ENCODE measurements at places on chromosomes 1 and 21.

DNA sequence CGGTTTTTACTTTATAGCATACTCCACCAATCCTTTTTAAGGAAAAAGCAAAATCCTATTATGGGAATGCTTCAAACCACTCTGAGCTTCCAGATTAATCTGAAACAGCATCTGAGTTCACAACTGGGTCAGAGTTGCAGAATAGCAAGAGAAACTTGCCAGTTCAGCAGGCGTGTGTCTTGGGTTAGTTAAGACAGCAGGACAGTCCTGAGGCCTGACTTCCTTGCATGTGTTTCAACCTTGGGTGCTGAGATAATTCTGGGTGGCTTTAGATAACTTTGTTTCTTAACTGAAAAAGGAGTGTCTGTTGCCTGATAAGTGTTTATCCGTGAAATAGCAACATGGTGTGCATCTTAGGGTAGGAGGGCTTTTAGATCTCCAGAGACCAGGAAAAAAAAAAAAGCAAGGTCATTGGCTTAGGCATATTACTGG lies 169.2 kb downstream of the DHRS3 start:
- H3K36me3 ChIP-seq, result no peaks in the 10 kb centered on the region
- no peak overlapping the region for H3K4me3 ChIP-seq
- H3K27ac ChIP-seq, result peak overlapping the region; percentile 81
- no peak for DNase-seq

DNA sequence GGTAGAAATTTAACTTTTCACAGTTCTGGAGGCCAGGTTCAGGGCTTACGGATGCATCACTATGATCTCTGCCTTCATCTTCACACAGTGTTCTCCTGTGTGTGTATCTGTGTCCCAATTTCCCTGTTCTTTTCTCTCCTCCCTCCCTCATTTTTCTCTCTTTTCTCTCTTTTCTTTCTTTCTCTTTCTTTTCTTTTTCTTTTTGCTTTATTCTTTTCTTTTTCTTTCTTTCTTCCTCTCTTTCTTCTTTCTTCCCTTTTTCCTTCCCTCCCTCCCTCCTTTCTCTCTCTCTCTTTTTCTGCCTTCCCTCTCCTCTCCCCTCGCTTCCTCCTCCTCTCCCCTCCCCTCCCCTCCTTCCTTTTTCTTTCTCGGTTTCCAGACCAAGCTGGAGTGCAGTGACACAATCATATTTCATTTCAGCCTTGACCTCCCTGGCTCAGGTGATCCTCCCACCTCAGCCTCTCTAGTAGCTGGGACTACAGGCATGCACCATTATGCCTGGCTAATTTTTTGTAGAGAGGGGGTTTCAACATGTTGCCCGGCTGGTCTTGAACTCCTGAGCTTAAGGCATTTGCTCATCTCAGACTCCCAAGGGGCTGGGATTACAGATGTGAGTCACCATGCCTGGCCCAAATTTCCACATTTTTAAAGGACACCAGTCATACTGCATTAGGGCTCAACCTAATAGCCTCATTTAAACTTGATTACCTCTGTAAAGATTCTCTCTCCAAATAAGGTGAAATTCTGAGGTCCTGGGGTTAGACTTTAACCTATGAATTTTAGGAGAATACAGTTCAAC lies 115.9 kb downstream of the HUNK start:
- no peaks in the 10 kb centered on the region for H3K36me3 ChIP-seq
- no peak overlapping the region for H3K27ac ChIP-seq
- no peak for DNase-seq
- no peak overlapping the region for H3K4me3 ChIP-seq
- no peaks in the 10 kb centered on the region for H3K27me3 ChIP-seq
- H3K4me1 ChIP-seq, result no peaks in the 10 kb centered on the region

DNA sequence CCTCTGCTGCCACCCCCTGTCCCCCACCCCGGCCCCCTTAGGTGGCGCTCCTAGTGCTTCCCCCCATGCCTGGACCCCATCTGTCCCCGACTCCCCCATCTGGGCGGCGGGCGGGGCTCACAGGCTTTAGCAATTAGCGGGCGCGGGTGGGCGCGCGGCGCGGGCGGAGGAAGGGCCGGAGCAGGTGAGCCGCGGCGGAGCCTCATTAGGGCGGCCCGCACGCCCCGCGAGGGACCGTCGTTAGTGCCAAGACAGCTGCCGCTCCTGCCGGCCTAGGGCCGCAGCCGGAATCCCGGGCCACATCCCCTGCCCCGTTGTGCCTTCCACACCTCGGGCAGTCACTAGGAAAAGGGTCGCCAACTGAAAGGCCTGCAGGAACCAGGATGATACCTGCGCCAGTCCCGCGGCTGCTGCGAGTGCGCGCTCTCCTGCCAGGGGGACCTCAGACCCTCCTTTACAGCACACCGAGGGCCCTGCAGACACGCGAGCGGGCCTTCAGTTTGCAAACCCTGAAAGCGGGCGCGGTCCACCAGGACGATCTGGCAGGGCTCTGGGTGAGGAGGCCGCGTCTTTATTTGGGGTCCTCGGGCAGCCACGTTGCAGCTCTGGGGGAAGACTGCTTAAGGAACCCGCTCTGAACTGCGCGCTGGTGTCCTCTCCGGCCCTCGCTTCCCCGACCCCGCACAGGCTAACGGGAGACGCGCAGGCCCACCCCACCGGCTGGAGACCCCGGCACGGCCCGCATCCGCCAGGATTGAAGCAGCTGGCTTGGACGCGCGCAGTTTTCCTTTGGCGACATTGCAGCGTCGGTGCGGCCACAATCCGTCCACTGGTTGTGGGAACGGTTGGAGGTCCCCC lies 7.6 kb downstream of the OLIG2 start:
- DNase-seq, result no peak
- H3K4me3 ChIP-seq, result no peak overlapping the region
- no peaks in the 10 kb centered on the region for H3K36me3 ChIP-seq
- H3K27me3 ChIP-seq, result peaks cover 88% of the 10 kb centered on the region
- no peaks in the 10 kb centered on the region for H3K4me1 ChIP-seq
- no peak overlapping the region for H3K27ac ChIP-seq

- H3K4me3 ChIP-seq, result no peak overlapping the region
- DNase-seq, result no peak
- no peak overlapping the region for H3K27ac ChIP-seq
- H3K4me1 ChIP-seq, result no peaks in the 10 kb centered on the region
Observed at GRCh38 chr1:59034925-59035324, 251.1 kb upstream of the JUN start.

DNA sequence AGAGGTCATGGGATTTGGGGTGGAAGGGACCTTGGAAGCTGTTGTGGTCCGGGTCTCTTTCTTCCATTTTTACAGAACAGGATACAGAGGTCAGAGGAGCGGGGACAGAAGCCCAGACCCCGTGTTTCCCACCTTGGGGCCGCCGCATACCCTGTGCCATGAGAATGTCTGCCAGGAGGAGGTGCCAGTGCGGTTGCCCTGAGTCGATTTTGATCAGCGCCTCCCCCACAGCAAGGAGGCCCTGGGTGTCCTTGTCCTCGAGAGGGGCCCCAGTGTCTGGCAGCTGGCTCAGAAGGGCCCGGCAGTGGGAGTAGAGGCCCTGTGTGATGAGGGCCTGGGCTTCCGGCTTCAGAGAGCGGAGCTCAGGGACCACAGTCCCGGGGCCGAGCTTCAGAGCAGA lies 12.3 kb upstream of the MMEL1 start:
- no peaks in the 10 kb centered on the region for H3K36me3 ChIP-seq
- no peak overlapping the region for H3K4me3 ChIP-seq
- no peak for DNase-seq
- H3K4me1 ChIP-seq, result peaks cover 7% of the 10 kb centered on the region

GRCh38 chr1:29629401-29629800 lies 393.1 kb downstream of the PTPRU start:
- H3K4me1 ChIP-seq, result no peaks in the 10 kb centered on the region
- H3K4me3 ChIP-seq, result no peak overlapping the region
- H3K36me3 ChIP-seq, result no peaks in the 10 kb centered on the region
- DNase-seq, result no peak
- no peaks in the 10 kb centered on the region for H3K27me3 ChIP-seq

GRCh38 chr1:64042331-64043100 lies 160.9 kb upstream of the UBE2U start:
- peak overlapping the region; percentile 55 for H3K27ac ChIP-seq
- H3K27me3 ChIP-seq, result no peaks in the 10 kb centered on the region
- no peaks in the 10 kb centered on the region for H3K4me1 ChIP-seq

- H3K36me3 ChIP-seq, result no peaks in the 10 kb centered on the region
- peaks cover 3% of the 10 kb centered on the region for H3K4me1 ChIP-seq
Observed at GRCh38 chr1:167094690-167095089, 815 bp downstream of the STYXL2 start.

DNA sequence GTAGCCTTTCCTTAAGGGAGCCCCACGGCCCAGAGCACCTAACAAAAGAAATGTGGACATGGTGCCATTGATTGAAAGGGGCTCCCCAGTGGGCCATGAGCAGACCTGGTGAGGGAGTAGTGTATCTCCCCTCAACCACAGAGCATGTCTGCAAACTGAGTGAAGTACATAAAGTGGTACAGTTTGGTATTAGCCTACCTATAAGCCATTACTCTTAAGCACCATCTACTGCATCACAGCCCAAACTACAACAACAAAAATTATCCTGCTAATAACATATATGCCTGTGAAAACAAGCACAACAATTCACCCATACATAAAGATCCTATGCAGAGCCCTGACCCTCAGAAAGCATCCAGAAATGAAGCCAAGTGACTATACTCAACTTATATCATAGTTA lies 407.8 kb downstream of the PTPRC start:
- H3K27ac ChIP-seq, result no peak overlapping the region
- no peaks in the 10 kb centered on the region for H3K4me1 ChIP-seq
- no peak for DNase-seq
- no peaks in the 10 kb centered on the region for H3K27me3 ChIP-seq
- no peaks in the 10 kb centered on the region for H3K36me3 ChIP-seq

DNA sequence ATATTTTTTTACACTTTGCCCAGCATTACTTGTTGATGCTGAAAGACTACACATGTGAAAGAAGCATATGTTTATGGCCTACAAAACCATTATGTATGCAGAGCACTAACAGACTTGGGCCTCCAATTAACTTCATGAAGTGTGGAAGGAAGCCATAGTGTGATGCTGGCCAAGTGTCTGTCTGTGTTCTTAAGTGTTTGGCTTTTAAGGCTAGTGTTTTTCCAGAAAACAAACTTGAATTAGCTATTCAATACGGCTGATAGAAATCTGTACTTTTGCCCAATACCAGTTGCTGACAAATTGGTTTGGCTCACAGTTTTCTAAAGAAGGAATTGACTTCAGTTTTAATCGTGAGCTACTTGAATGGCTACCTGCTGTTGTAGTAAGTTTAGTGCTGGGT lies 136.1 kb downstream of the ADGRL2 start:
- no peak overlapping the region for H3K27ac ChIP-seq
- no peaks in the 10 kb centered on the region for H3K27me3 ChIP-seq
- H3K4me3 ChIP-seq, result no peak overlapping the region
- no peak for DNase-seq
- no peaks in the 10 kb centered on the region for H3K36me3 ChIP-seq

- H3K36me3 ChIP-seq, result no peaks in the 10 kb centered on the region
- peaks cover 56% of the 10 kb centered on the region for H3K4me1 ChIP-seq
- no peak overlapping the region for H3K4me3 ChIP-seq
- H3K27me3 ChIP-seq, result no peaks in the 10 kb centered on the region
- H3K27ac ChIP-seq, result peak overlapping the region; percentile 33
Observed at GRCh38 chr1:201535046-201535918, 3.6 kb upstream of the NAV1 start.

GRCh38 chr1:67060811-67061218 lies 6.9 kb upstream of the SLC35D1 start:
- H3K27ac ChIP-seq, result no peak overlapping the region
- H3K36me3 ChIP-seq, result no peaks in the 10 kb centered on the region
- no peaks in the 10 kb centered on the region for H3K27me3 ChIP-seq
- H3K4me1 ChIP-seq, result no peaks in the 10 kb centered on the region
- no peak for DNase-seq
- H3K4me3 ChIP-seq, result no peak overlapping the region

DNA sequence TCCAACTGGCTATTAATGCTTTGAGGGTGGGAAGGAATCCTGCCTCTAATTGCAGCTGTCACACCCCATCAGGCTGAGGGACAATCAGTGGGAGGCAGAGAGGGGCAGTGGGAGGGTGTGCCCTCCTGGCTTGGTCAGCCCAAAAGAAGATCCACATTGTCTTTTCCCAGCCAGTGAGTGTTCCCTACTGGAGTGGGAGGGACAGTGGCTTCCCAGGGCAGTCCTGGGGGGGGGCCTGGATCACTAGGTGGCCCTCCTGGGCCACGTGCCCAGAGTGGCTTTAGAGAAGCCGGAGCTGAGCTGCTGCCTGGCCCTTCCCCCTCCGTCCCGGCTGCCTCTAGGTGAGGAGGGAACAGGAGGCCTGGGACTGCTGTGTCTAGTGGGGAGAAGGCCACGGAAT lies 14.0 kb downstream of the INKA2 start:
- peaks cover 11% of the 10 kb centered on the region for H3K4me1 ChIP-seq
- no peak overlapping the region for H3K27ac ChIP-seq
- no peak overlapping the region for H3K4me3 ChIP-seq
- no peaks in the 10 kb centered on the region for H3K36me3 ChIP-seq

- no peak for DNase-seq
- H3K36me3 ChIP-seq, result no peaks in the 10 kb centered on the region
- H3K27ac ChIP-seq, result no peak overlapping the region
- H3K4me3 ChIP-seq, result no peak overlapping the region
- peaks cover 13% of the 10 kb centered on the region for H3K4me1 ChIP-seq
Observed at GRCh38 chr1:47175227-47175934, 14.5 kb downstream of the PDZK1IP1 start.

- H3K36me3 ChIP-seq, result no peaks in the 10 kb centered on the region
- H3K4me3 ChIP-seq, result no peak overlapping the region
- DNase-seq, result no peak
- H3K27me3 ChIP-seq, result no peaks in the 10 kb centered on the region
Observed at GRCh38 chr1:50982611-50983010, 12.6 kb downstream of the CDKN2C start.

GRCh38 chr21:46668381-46668780 lies 32.9 kb downstream of the PRMT2 start:
- H3K27ac ChIP-seq, result no peak overlapping the region
- no peak overlapping the region for H3K4me3 ChIP-seq
- H3K36me3 ChIP-seq, result peaks cover 24% of the 10 kb centered on the region

DNA sequence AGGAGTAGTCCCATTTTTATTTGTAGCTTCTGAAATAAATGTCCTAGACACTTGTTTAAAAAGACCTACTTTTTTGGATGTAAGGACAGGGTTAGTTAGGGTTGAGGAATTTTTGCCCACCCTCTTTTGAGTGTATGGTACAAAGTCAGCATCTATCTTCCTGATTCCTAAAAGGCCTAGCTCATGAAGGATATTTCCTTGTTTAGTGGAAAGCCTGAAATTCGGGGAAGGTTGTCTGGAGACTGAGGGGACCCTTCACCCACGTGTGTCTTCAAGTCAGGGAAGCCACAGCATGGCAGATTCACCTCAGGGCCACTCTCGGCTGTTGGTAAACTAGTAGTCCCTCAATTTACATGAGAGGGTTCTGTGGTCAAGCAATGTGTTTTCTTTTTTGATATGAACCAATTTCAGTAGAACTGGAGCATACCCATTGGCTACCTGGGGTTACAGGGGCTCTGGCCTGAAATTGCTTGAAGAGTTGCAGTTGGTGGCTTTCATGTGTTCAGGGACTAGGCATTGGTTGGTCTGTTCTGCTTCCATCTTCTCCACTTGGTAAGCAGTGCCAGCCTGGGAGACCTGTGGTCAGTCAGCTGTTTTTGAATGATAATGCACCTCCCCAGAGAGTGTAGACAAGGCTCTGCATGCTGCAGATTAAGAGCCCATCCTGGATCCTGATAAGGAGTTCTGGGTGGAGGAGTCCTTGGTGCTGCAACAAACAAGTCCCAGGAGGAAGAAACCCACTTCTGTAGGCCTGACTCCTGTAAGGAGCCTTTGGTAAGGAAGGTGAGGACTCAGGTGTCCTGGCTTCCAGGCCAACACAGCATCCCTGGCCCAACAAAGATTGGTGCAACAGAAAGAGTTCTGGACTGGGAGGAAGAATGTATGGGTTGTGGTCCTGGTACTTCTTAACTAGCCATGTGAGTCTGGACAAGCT lies 6.3 kb downstream of the BTG2 start:
- H3K27me3 ChIP-seq, result no peaks in the 10 kb centered on the region
- no peak overlapping the region for H3K4me3 ChIP-seq
- H3K4me1 ChIP-seq, result peaks cover 13% of the 10 kb centered on the region
- no peak for DNase-seq
